ENCODE measurements at places on chromosomes 3 and 15. TPM values are rescaled to one million over a fixed set of nuclear protein-coding genes. Genes with fewer than 3 reads are reported as not detected.

The ERICH6 gene
- total RNA-seq = not detected

The ST6GAL1 gene
- total RNA-seq = 142 TPM

The SERF2 gene
- total RNA-seq = 926 TPM

The CHRNA7 gene
- total RNA-seq = 0.43 TPM

The C15orf40 gene
- total RNA-seq = 35.4 TPM

The CACNA1D gene
- not detected for total RNA-seq

The GOLGA6D gene
- total RNA-seq = not detected

The SLC12A1 gene
- not detected for total RNA-seq

The KNG1 gene
- not detected for total RNA-seq

The PRTG gene
- total RNA-seq = not detected

The FAM107A gene
- total RNA-seq = not detected

The SLC15A2 gene
- total RNA-seq = 3.7 TPM

The WDR49 gene
- total RNA-seq = not detected

The NR2E3 gene
- total RNA-seq = not detected

The ATP10A gene
- 57.9 TPM for total RNA-seq

The CMC1 gene
- 44.6 TPM for total RNA-seq

The CHRNA3 gene
- not detected for total RNA-seq

The AMT gene
- total RNA-seq = 10.3 TPM

The DPPA2 gene
- not detected for total RNA-seq

The HGD gene
- total RNA-seq = 2.0 TPM

The COLQ gene
- total RNA-seq = 4.1 TPM

The MGLL gene
- total RNA-seq = 2.1 TPM

The ADCY5 gene
- total RNA-seq = not detected

The TMEM108 gene
- total RNA-seq = not detected

The CCDC80 gene
- total RNA-seq = not detected

The GNB5 gene
- total RNA-seq = 36.1 TPM

The ZNF770 gene
- total RNA-seq = 50.2 TPM

The PRSS50 gene
- total RNA-seq = not detected

The ST3GAL6 gene
- total RNA-seq = 0.62 TPM

The PDIA3 gene
- total RNA-seq = 225 TPM

The MYL3 gene
- total RNA-seq = not detected

The PPIP5K1 gene
- total RNA-seq = 36.8 TPM

The CCDC13 gene
- total RNA-seq = 0.85 TPM

The MUC13 gene
- total RNA-seq = not detected

The HCLS1 gene
- 316 TPM for total RNA-seq

The DUOX2 gene
- total RNA-seq = not detected

The SSR3 gene
- total RNA-seq = 118 TPM

The FBXO40 gene
- not detected for total RNA-seq

The TM4SF4 gene
- not detected for total RNA-seq

The STAB1 gene
- total RNA-seq = 13.0 TPM

The CHRM5 gene
- total RNA-seq = not detected

The EOGT gene
- 15.3 TPM for total RNA-seq

The GOLGA6C gene
- not detected for total RNA-seq

The FETUB gene
- total RNA-seq = not detected

The VGLL3 gene
- not detected for total RNA-seq

The CPNE9 gene
- total RNA-seq = 1.1 TPM

The GOLGA6L7 gene
- not detected for total RNA-seq

The CADPS gene
- not detected for total RNA-seq

The THRB gene
- total RNA-seq = not detected

The CCRL2 gene
- total RNA-seq = 13.5 TPM

The ADAMTS9 gene
- not detected for total RNA-seq

The RTP3 gene
- total RNA-seq = not detected

The MESP2 gene
- total RNA-seq = not detected

The SNX22 gene
- 1.1 TPM for total RNA-seq

The TRIM42 gene
- total RNA-seq = not detected

The ACKR4 gene
- total RNA-seq = not detected

The BUB1B gene
- total RNA-seq = 59.3 TPM

The PLOD2 gene
- 0.14 TPM for total RNA-seq

The FBN1 gene
- total RNA-seq = 0.43 TPM
